Large intestine (tissue), 12 donors: ENCODE measurements at places on chromosomes 7 and 10. TPM values are rescaled to one million over a fixed set of nuclear protein-coding genes. Genes with fewer than 3 reads are reported as not detected.

DNA sequence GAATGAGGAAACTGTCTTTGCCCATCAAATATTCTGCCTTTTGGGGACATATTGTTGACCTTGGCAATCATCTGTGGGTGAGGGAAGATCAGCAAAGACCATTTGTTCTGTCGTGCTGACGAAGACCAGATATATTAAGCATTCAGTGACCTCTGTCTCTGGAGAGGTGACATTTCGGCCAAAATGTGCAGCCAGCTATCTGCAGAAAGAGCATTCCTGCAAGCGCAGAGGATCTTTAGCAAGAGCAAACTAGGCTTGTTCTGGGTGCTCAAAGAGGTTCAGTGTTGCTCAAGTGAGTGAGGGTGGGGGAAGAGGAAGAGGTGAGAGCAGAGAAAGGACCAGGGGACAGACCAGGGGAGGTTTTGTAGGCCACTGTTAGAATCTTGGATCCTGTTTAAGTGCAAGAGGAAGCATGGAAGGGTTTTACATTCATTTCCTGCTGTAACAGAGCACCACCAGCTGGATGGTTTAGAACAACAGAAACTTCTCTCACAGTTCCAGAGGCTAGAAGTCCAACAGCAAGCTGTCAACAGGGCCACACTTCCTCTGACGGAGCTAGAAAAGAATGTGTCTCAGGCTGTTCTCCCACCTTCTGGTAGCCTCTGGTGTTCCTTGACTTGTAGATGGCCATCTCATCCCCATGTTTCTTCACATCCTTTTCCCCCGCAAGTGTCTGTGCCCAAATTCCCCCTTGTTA, 11.2 kb downstream of the C10orf120 start:
- peak; percentile 46 for DNase-seq

- no peak for DNase-seq
Measured at GRCh38 chr7:82530361-82530760, 86.8 kb upstream of the CACNA2D1 start.

DNA sequence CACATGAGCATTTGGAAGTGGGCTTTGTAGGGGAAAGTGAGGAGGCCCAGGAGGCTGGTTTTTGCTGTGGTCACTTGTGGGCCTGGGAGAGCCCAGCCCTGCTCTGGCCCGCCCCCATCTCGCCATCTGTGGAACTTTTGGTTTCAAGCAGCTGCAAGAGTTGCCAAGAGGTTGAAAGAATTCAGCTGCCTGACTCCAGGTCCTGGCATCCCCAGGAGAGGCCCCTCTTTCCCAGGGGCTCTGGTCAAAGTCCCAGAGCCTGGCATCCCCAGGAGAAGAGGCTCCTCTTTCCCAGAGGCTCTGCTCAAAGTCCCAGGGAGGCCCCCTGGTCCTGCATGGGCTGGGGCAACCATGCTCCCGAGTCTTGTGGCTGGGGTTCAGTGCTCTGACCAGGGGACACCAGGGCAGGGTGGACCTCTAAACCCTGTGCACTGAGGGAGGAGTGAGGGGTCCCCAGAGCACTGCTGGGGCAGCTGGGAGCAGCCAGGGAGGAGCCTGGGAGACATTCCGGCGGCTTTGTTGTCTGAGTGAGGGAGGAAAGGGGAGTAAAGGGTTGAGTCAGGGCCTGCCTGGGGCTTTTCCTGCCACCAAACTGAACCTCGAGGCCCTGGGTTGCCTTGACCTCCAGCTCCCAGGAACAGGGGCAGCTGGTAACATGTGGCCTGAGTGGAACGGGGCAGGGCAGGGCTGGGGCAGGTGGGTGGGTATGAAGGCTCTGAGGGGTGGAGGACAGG, 27.7 kb upstream of the CSGALNACT2 start:
- peak; percentile 93 for DNase-seq

GRCh38 chr7:25496476-25497368, 268.4 kb upstream of the NPVF start:
- no peak for DNase-seq

DNA sequence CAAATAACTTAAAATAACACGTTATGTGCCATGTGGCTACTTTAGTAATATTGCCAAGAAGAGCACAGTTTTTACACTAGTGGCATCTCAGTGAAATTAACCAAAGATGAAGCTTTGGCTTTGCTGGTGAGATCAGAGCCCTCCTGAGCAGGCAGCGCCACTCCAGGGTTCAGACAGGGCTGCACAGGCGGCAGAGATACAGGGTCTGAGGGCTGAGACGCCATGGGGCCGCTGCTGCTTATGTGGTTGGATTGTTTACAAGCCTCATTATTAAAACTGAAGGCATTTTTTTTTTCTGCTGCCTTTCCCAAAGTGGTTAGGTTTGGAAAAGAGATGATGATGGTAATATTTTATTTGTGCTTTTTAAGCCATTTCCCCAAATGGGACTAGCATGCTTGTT, 68.8 kb upstream of the DNAJB6 start:
- DNase-seq: no peak

GRCh38 chr7:70014472-70015177, 416.4 kb downstream of the AUTS2 start:
- no peak for DNase-seq

FAM25G gene
- not detected for polyA plus RNA-seq
